ENCODE measurements at places on chromosomes 2 and 18.
A peak's percentile ranks its signal among the peaks of the same experiment; 100 is the strongest.

GRCh38 chr18:59690186-59690982 lies 6.8 kb downstream of the CCBE1 start:
- no peak for DNase-seq

- DNase-seq, result no peak
These were observed 679.1 kb downstream of the METTL4 start for GRCh38 chr18:1892191-1892590.

- no peak for DNase-seq
These were observed 250.8 kb upstream of the CTAGE1 start for GRCh38 chr18:22668496-22668895.

DNA sequence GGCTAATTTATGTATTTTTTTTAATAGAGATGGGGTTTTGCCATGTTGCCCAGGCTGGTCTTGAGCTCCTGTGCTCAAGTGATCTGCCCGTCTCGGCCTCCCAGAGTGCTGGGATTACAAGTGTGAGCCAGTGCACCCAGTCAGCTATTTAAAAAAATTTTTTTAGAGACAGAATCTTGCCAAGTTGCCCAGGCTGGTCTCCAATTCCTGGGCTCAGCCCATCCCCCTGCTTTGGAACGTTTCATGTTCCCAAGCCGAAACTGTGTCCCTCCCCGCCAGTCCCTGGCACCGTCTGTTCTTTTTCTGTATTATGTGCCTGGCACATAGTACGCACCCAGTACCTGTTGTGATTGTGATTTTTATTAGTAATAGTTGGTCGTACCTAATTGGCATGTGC lies 63.1 kb upstream of the MGAT5 start:
- DNase-seq, result no peak

DNA sequence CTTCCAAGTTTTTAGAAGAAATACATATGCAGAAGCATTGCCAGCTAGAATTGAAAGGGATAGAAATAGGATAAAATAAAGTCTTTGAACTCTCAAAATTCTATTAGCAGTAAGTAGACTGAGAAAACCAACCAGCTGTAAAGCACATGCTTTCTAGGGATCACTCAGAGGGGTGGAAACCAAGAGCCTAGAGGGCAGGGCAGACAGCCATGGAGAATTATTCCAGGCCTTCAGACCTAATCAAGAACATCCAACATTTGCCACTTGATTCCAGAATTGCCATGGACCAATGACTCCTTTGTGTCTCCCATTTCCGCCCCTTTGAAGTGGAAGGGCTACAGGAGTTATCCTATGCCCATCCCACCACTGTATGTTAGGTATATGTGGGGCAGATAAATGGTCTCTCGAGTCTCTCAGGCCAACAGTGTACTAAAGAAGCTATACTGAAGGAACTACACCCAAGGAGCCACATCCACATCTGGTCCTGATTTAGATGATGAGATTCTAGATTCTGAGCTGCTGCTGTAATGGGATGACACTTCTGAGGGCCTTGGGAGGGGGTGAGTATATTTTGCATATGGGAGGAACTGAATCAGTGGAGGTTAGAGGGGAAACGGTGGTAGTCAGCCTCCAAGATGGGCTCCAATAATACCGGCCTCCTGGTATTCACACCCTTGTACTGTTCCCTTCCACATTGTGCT lies 4.0 kb downstream of the FARSB start:
- DNase-seq, result no peak

GRCh38 chr2:202479090-202479489 lies 103.0 kb downstream of the BMPR2 start:
- no peak for DNase-seq

DNA sequence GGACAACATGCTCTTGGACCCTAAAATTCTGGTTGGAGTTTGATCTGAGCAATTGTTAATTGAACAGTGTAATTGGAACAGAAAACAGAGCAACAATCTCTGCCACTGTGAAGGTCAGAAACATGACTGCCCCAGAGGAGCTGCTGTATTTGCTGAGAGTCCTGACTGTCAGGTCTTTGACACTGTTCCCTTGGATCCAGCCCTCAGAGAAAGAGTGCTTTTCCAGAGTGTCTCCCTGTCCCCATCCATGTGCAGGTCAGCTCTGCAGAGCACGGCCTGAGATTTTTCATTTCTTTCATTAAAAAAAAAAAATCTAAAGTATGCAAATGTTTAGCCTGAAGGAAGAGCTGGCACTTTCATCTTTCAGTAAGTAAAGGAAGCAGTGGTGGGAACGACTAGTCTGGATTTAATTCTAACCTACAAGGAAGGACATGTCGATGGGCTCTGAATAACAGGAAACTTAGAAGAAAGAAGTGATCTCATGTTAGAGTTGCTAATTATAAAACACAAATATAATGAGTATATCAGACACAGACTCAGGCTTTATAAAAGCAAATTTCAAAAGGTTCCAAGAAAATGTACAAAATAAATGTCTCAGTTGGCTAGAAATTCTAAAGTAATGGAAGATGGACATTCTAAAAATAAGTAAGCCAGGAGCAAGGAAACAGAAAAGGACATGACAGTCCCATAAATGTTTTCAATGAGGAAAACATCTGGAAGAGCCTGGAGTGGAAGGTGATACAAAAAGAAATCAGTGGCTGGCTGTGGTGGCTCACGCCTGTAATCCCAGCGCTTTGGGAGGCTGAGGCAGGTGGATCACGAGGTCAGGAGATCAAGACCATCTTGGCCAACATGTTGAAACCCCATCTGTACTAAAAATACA lies 876.5 kb downstream of the EPHA4 start:
- DNase-seq, result no peak

DNA sequence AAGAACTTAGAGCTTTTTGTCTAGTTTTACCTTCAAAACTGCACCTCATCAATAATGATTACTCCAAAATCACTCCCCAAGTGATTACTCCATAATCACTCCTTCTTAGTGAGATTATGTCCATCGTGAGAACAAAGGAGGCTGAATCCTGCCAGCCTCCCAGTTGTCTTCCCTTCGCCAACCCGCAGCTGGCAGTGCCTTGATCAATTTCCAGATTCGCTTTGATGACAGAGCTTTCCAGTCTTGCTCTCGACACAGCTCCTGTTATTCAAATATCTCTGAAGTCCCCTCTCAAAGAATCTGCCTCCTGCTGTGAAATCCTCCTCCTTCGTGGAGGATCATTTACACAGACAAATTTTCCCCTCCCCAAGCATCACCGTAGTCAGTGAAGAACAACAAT lies 237.7 kb downstream of the EIPR1 start:
- no peak for DNase-seq

DNA sequence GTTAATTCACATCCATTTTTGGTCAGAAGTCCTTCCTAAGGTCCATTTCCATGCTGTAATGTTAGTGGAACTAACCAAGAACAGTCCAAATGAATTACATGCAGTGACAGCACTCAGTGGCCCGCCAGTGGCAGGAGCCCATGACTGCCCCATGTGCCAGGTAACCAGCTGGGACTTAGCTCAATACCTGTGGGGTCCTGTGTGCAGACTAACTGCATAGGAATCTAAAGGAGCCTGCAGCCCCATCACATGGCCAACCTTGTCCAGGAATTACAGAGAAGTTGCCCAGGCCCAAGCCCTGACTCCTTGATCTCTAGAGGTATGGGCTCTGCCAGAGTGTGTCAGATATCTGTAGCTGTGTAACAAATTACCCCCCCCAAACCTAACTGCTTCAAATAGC lies 35.4 kb upstream of the GPR17 start:
- DNase-seq, result no peak

- no peak for DNase-seq
These were observed 41.3 kb downstream of the VPS54 start for GRCh38 chr2:63977904-63978303.

DNA sequence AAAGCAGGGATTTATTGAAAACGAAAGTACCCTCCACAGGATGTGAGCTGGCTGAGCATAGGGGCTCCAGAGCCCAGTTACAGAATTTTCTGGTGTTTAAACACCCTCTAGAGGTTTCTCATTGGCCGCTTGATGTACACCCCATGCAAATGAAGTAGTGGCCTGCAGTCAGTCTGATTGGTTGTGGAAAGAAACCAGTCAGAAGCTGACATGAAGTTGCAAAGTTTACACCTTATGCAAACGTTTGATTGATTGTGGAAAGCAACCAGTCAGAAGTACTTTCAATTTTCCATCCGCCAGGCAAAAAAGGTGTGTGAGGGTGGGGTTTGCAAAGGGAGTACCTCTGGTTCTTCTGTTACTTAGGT lies 62.3 kb downstream of the VWA3B start:
- no peak for DNase-seq

DNA sequence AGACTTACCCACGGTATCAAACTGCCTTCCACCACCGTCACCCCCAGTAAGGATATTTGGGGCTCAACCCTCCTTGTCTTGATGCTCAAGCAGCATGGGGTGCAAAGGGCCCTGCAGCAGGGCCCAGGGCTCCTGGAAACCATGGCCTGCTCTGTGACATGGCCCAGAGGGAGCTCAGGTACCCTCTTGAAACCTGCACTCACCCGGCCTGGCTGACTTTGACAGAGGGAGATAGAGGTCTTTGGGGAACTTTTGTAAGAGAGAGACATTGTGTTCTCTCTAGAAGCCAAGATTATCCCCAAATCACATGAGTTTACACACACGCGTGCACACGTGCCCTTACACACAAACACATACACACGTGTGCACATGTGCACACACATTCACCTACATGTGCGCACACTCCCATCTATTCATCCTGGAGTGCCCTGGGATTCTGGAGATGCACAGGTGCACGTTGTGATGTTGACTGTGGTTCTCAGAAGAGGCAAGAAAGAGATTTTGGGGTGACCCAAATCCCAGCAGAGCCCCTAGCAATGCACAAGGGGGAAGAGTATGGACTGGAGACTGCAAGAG lies 19.6 kb upstream of the KCNK3 start:
- DNase-seq, result no peak

DNA sequence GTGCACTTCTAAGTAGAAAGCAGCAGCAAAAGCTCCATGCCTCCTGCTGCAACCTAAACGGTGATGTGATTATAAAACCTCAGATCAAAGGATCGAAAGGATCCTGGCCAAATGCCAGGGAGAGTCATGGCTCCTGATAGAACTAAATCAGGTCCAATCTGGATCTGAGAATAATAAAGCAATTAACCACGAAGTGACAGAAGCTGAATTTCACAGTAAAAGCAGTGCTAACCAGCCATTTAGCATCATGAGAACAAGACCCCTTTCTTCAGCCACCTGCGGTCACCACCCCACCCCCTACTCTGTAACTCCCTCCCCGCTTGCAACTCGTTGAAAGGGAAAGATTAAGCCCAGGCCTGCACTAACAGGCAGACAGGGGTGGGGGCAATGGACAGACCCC lies 748.7 kb downstream of the BCL11A start:
- DNase-seq, result no peak

- DNase-seq, result no peak
These were observed 20.2 kb downstream of the CHST10 start for GRCh38 chr2:100397118-100397860.

GRCh38 chr2:11750917-11751316 lies 4.5 kb downstream of the LPIN1 start:
- DNase-seq, result no peak

GRCh38 chr18:45222180-45222579 lies 393.1 kb upstream of the SLC14A2 start:
- DNase-seq, result no peak

DNA sequence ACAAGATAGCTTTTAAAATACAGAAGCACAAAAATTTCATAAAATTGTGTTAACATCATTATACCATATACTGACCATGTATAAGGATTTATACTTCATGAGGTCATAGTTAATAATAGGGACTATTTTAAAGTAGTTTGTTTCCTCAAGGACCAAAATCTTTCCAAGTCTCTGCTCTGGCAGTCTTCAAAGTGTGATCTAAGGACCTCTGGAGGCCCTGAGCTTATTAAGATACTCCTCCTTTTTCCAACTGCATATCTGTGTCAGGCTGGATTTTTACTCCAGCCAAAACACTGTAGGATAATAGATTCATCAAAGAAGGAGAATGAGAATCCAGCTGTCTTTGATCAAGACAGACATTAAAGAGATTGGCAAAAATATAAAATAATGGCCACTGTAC lies 1.7 kb upstream of the SCYGR2 start:
- no peak for DNase-seq

- no peak for DNase-seq
These were observed 150.0 kb downstream of the DYSF start for GRCh38 chr2:71603311-71603811.

GRCh38 chr2:177529166-177529565 lies 136.6 kb downstream of the AGPS start:
- no peak for DNase-seq

GRCh38 chr2:201285499-201285898 lies 25.2 kb downstream of the CASP8 start:
- DNase-seq, result no peak

DNA sequence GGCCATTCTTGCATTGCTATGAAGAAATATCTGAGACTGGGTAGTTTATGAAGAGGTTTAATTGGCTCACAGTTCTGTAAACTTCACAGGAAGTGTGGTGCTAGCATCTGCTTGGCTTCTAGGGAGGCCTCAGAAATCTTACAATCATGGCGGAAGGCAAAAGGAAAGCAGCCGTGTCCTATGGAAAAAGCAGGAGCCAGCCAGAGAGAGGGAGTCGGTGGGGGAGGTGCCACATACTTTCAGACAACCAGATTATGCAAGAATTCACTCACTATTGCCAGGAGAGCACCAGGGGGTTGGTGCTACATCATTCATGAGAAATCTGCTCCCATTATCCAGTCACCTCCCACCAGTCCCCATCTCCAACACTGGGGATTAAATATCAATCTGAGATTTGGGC lies 64.1 kb downstream of the CPS1 start:
- no peak for DNase-seq

GRCh38 chr2:86056590-86057331 lies 48.9 kb downstream of the POLR1A start:
- DNase-seq, result no peak

- DNase-seq, result no peak
These were observed 818 bp upstream of the SLC20A1 start for GRCh38 chr2:112644933-112645309.

DNA sequence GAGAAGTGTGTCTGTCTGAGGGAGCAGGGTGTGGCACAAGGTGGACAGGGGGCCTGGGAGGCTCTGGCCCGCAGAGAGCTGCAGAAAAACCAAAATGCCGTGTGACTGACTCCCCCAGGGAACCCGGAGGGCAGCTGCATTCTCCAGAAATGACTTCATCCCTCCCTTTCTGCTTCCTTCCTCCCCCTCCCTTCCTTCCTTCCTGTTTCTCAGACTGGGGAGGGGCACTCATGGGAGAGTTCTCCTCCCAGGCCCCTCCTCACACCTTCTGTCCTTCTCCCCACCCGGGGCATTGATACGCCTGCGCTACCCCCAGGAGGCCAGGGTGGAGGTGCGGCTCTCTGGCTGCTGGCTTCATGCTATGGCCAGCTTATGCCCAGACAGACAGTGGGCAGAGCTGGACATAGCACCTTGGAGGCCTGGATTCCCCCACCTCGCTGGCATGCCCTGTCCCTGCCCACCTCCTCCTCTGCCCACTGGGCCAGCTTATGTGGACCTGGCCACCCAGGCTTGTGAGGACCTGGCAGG lies 8.2 kb upstream of the GPR17 start:
- peak; percentile 44 for DNase-seq

- no peak for DNase-seq
These were observed 29.2 kb downstream of the EPAS1 start for GRCh38 chr2:46326231-46326980.

- DNase-seq, result no peak
These were observed 16.6 kb downstream of the TSPYL6 start for GRCh38 chr2:54239427-54239826.

- no peak for DNase-seq
These were observed 7.7 kb upstream of the YWHAQ start for GRCh38 chr2:9638532-9638931.

GRCh38 chr2:196291426-196291825 lies 120.0 kb upstream of the STK17B start:
- DNase-seq, result no peak

All from CD14-positive monocyte (primary cell).